GOT3 (cell line): ENCODE measurements at places on chromosomes 7 and 10.

DNA sequence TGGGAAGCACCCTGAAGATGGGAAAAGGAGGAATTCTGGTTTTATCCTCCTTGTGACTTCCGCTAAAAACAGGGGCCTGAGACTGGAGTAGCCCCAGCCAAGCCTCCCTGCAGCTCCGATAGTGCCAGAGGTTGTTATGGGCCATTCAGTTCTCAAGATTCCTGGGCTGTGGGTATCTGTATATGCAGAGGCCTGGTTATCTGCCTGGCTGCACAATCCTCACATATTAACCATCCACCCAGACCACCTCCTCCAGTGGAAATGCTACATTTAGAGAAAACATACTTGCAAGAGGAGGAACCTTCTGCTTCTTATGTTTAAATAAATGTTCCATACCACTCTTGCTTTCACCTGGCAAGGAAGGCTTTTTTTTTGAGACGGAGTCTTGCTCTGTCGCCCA is 34.6 kb downstream of the ARL3 start:
- no peak for DNase-seq

GRCh38 chr10:83991986-83992753 is 147.1 kb upstream of the GHITM start:
- no peak for DNase-seq

GRCh38 chr7:78179211-78179610 is 380.6 kb downstream of the PHTF2 start:
- no peak for DNase-seq

DNA sequence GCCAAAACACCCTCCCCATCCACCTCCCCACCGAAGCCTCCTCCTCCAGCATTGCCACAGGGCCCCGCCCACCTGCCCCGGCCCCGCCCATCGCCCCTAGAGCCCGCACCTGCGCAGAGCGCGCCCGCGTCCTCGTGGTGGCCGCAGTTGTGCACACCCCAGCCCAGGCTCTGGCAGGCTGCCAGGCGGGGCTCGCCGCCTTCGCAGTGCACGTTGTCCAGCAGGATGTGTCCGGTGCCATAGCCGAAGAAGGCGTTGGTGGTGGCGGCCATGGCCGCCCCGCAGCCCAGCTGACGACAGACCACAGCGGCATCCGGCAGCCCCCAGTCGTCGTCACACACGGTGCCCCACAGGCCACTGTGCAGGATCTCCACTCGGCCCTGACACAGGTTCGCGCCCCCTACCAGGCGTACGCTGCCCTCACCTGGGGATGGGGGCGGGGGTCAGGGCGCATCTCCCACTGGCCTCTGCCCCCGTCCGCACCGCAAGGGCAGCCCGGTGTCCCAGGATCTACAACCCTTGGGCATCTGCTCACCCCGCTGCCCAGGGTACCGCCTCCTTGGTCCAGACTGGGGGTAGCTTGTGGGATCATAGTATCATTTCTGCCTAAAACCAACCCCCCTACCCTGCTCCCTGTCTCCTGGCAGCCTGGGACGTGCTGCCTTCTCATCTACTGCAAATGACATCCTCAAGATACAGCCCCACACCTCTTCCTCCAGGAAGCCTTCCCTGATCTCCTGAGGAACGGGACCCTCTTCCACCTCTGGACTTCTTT is 11.9 kb downstream of the SSC4D start:
- DNase-seq: peak; percentile 20

DNA sequence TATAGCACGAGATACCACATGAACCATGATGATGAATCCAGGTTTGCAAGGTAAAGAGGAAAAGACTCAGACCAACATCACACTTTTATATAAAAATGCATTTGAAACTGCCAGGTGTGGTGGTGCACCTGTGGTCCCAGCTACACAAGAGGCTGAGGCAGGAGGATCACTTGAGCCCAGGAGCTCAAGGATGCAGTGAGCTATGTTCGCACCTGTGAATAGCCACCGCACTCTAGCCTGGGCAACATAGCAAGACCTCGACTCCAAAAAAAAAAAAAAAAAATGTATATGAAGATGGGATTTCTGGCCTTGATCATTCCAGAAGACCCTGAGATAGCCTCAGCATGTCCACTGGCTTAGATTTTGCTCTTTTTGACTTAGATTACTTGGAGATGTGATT is 161.6 kb downstream of the PARD3 start:
- DNase-seq: no peak

- no peak for DNase-seq
Measured at GRCh38 chr7:8564281-8564680, 130.9 kb downstream of the NXPH1 start.

- no peak for DNase-seq
Measured at GRCh38 chr7:151864081-151864480, 12.8 kb downstream of the PRKAG2 start.
